Memory B cell (primary cell): ENCODE measurements at places on chromosomes 4 and X.
A peak's percentile ranks its signal among the peaks of the same experiment; 100 is the strongest.

DNA sequence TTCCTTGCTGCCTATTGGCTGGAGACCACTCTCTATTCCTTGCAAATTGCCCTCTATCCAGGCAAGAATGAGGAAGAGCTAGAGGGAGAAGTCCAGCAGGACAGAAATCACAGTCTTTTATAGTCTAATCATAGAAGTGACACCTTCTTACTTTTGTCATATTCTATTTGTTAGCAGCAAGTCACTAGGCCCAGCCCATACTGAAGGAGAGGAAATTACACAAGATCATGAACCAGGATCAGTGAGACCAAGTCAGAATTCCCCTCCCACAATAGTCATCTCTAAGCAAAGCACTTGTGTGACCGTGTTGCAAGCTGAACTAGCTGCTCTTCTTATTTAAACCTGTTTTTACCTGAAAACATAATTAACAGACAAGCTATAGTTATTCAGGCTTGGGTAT is 317.7 kb downstream of the INPP4B start:
- DNase-seq, result no peak

- DNase-seq, result no peak
These were observed 47.6 kb downstream of the FBXW7 start for GRCh38 chr4:152488246-152488645.

- no peak for DNase-seq
These were observed 39.8 kb upstream of the POF1B start for GRCh38 chrX:85419293-85419692.

GRCh38 chrX:133924548-133924947 is 60.8 kb downstream of the GPC3 start:
- DNase-seq, result no peak

- no peak for DNase-seq
These were observed 110.2 kb upstream of the CYSLTR1 start for GRCh38 chrX:78437621-78438020.

DNA sequence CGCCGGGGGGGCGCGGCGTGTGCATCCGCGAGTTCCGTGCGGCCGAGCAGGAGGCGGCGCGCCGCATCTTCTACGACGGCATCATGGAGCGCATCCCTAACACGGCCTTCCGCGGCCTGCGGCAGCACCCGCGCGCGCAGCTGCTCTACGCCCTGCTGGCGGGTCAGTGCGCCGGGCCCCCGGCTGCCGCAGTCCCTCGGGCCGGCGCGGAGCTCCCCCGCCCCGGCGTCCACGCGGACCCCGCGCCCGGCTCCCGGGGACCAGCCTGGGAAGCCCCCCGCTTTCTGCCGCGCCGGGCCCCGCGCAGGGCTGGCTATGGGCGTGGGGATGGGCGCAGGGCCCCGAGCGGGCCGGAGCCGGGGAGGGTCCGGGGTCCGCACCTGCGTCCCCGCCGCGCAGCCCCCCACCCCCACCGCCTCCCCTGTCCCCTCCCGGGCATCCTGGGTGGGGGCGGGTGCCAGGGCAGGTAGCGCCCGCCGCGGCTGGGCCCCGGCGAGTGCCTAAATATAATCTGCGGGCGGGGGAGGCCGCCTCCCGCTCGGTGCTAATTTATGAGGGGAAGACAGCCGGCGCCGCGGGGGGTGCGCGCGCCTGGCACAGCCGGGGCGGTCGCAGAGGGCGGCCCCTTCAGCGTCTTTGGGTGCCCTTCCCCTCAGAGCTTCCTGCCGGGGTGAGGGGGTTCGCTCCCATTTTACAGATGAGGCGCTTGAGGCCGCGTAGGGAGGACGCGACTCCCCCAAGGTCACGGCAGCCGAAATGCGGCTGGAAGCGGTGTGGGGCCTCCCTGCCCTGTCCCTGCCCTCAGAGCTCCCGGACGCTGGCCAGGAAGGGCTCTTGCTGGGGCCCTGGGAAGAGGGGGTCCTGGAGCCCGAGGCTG is 837 bp downstream of the NAT8L start:
- no peak for DNase-seq

GRCh38 chrX:154051201-154051810 is 31.6 kb upstream of the IRAK1 start:
- DNase-seq, result peak; percentile 53

- peak; percentile 50 for DNase-seq
These were observed 315.9 kb downstream of the MAPK10 start for GRCh38 chr4:86043755-86044592.

GRCh38 chr4:8411351-8412180 is 29.0 kb downstream of the ACOX3 start:
- no peak for DNase-seq

DNA sequence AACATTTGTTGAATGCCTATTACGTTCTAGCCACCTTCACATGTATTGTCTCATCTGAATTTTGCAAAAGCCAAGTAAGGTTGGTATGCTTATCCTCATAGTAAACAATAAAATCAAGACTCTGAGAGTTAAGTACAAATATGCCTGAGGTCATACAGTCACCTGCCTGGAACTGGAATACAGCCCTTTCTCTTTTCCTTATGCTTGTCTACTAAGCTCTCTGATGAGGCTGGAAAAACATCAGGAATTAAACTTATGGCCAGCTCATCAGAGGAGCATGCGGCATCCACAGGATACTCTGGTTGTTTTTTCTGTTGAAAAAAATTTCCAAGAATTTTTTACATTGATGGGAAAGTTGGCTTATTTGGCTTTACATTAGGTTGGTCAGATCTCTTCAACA is 35.5 kb downstream of the NCAPG start:
- no peak for DNase-seq

- no peak for DNase-seq
These were observed 39.9 kb upstream of the CYP4V2 start for GRCh38 chr4:186151499-186151898.

DNA sequence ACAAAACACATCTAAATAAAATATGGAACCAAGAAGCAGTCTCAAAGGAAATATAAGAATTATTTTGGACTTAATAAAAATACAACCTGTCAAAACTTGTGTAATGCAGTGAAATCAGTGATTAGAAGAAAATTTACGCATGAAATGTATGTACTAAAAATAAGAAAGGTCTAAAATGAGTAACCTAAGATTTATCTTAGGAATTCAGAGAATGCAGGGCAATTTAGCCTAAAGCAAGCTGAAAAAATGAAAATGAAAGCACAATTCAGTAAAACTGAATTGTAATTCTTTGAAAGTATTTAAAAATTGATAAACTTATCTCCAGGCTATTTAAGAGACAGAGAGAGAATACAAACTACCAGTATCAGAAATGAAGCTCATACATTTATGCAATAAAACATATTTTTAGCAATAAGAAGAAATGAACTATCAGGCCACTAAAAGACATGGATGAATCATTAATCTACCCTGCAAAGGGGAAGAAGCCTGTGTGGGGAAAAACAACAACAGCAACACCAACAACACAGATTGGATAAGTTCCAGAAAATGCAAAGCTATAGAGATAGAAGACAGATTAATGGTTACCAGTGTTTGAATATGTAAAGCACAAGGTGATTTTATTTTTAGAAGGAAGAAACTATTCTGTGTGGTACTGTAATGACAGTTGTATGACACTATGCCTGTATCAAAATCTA is 442.0 kb upstream of the ADGRL3 start:
- no peak for DNase-seq

- no peak for DNase-seq
These were observed 162.6 kb upstream of the FAM47A start for GRCh38 chrX:34294665-34295064.

DNA sequence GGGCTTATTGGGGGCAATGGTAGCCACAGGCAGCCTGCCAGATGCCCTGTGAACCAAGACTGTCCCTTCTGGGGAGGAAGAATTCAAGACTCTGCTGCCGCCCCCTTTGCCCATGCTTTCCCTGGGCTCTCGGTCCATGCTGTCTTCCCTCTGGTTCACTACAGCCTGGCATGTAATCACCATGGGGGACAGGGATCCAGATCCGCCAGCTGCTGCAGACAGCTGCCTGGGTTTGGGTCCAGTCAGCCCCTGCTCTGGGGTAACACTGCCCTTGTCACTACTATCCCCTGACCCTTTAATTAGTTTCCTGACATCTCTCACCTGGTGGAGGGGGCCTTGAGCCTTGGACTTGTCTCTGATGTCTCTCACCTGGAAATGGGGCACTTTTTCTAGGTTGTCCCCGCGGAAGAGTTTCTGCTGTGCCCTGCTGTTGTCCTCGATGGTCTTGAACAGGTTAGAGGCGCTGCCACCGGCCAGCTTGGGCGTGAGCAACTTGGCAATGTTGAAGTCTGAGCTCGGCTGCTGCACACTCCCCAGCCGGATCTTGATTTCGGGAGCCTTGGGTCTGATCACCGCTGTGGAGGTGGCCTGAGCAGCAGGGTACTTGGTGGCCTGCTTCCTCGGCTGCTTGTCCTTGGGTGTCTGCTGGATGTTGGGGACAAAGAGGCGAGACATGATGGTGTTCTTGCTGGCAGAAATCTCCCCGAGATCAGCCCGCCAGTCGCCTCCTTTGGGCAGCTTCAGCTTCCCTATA is 6.4 kb downstream of the C4orf54 start:
- DNase-seq, result no peak

- DNase-seq, result no peak
These were observed 65.0 kb upstream of the DDX60 start for GRCh38 chr4:168383510-168383909.

GRCh38 chr4:81722290-81722851 is 250.7 kb upstream of the RASGEF1B start:
- DNase-seq, result no peak

GRCh38 chr4:133483600-133484246 is 334.6 kb downstream of the PCDH10 start:
- DNase-seq, result no peak

GRCh38 chrX:109274806-109275205 is 207.1 kb downstream of the GUCY2F start:
- no peak for DNase-seq

DNA sequence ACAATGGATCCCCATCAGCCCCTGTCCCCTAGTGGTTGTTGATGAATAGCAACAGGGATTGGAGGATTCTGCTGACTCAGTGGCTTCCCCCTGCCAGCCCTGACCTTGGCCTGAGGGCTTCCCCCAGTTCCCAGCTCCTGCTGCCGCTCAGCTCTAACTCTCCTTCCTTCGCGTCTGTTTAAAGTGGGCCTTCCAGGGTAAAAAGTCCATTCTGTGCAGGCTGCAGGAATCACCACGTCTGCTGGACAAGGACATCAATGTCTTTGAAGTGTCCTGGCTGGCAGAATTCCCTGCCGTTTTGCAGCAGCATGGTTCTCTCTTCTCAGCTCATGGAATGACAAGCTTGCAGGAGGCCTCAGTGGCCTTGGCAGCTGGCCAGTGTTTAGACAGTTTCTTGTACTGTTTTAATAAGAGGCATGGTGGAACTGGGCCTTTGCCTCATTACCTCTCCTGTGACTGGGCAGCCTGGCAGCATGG is 152.5 kb upstream of the STX18 start:
- DNase-seq, result no peak
